ENCODE measurements at places on chromosomes 1 and 21.

DNA sequence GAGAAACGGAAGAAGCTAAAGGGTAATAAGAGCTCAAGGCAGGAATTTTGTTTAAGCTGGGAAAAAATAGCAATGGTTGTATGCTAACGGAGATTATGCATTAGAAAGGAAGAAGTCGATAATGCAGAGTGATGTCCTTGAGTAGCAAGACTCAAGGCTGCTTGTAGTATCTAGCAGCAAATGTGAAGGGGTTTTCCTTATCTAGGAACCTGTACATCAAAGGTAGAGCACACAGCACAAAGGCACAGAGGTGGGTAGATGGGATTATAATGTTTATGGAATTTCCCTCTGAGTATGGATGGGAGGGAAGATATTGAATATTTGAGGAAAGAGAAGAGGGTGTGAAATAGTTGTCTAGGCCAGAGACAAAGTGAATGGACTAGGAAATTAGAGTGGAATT, 114.1 kb downstream of the PROX1 start:
- DNase-seq: no peak

DNA sequence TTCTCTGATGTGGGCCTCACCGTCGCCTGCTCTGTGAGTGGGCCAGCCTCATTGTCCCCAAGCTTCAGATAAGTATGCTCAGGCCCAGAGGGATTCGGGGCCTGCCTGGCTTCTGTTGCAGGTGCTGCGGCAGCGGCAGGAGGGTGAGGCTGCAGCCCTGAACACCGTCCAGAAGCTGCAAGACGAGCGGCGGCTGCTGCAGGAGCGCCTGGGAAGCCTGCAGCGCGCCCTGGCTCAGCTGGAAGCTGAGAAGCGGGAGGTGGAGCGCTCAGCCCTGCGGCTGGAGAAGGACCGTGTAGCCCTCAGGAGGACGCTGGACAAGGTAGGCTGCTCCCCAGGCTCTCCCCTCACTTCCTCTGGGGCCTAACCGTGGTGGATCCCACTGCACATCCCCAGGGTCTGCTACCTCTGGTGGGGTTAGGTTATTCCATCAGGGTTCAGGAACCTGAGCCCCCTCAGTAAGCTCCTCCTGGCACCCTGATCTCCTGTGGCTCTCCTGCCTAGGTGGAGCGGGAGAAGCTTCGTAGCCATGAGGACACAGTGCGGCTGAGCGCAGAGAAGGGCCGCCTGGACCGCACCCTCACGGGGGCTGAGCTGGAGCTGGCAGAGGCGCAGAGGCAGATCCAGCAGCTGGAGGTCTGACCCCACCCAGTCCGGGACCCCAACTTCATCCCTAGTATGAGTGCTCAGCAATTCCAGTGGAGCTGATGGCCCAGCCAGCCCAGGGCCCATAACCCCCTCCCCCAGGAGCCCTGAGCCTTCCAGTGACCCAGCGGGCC, 10.1 kb downstream of the MFAP2 start:
- DNase-seq: no peak

DNA sequence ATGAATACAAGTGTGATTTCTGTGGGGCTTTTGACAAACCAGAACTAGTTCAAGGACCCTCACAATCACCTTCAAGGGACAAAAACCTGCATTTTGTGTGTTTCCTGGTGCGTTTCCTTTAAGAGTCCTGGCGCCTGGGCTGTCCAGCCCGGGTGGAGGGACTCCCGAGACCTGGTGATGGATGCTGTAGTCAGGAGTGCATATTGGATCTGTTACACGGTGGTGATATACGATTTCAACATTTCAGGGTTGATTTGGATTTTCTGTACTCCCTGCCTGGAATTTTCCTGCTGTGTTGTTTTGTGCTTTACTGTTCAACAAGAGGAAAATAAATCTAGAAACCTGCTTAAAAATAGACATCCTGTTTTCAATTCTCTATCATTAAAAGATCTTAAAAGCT, 162.0 kb downstream of the KIF26B start:
- DNase-seq: no peak

GRCh38 chr1:3483801-3484444, 29.5 kb downstream of the ARHGEF16 start:
- DNase-seq: no peak

- no peak for DNase-seq
These were observed 1164.4 kb upstream of the ADGRL4 start for GRCh38 chr1:80170811-80171485.

Data from substantia nigra (tissue), 51 donors.